ENCODE measurements at places on chromosomes 12 and 14.
A peak's percentile ranks its signal among the peaks of the same experiment; 100 is the strongest.

DNA sequence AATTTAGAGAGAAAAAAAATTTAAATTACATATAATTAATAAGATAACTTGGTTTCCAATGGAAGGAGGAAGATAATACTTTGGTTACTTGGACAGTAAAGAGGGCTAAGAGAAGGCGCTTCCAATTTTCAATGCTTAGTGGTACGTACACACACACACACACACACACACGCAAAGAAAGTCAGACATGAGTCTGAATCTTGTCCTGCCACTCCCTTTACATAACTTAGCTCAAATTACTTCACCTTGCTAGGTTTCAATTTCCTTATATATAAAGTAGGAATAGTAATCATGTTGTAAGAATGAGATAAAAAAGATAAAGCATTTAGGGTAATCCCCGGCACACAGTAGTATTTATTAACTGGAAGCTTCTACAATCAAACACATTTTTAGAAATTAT is 39.7 kb upstream of the VCPKMT start:
- no peak for DNase-seq

- no peak for DNase-seq
Observed at GRCh38 chr12:29054858-29055663, 94.0 kb upstream of the FAR2 start.

DNA sequence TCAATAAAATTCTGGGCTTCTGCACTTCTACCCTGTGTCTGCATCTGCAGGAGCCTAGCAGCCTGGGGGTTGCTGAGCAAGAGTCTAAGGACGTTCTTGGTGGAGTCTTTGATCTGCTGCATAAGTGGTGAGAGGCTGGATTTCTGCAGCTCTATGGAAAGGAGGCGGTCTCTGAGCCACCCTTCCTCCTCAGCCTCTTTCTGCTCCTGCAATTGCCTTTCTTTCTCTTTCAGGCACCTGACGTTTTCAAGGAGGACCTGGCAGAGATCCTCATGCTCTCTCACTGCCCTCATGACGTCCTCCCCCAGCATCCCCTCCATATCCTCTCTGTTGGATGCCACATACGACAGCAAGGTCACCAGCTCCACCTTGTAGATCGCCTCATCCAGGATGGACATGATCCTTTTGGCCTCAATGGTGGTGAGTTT is 13.6 kb upstream of the TPCN1 start:
- DNase-seq: no peak

DNA sequence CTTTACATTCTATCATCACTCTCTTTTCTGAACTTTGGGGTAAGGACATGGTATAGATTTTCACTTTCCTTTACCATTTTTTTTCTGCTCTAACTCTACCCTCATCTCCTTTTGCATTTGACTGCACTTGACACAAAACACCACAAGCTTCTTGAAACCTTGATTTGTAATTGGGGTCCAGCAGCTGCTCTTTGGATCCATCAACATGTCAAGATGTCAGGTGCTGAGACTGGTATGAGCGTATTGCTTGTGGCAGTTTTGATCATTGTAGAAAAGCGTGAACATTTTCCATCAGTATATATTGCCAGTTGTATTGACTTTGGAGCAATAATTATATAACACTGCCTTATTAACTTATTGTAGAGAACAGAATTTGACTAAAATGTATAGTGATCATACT is 838.6 kb downstream of the TRHDE start:
- no peak for DNase-seq

DNA sequence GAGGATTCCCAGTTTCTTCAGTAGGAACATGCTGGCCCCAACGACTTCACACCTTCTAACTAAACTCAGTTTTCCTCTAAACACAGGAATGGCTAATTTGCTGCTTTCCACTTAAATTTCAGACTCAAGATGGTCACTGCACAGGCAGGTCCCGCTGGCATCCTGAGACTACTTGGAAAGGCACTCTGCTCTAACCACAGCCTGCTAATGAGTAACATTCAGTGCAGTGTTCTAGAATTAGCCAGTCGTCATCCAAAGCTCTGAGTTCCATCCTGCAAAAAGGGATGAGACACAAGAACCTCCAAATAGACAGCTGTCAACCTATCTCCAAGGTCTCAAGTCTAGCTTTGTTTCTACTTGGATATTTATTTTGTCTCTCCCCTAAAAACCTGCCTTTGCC is 6.0 kb downstream of the CCDC92 start:
- DNase-seq: no peak

DNA sequence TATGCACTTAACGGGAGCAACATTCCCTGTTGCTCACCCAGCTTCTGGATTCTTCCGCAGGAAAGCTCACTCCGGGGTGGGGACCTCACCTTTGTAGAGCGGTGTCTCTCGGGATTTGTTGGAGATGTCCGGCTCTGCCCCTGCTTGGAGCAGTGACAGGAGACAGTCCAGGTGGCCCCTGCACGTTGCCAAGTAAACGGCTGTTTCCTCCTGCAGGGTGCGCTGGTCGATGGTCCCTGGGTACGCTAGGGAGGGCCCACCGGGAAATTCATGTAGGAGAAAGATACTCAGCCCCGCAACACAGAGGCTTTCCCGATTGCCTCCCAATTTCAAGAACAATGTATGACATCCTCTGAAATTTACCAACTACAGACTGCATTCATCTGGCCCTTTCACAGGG is 23.1 kb downstream of the ASB2 start:
- no peak for DNase-seq

DNA sequence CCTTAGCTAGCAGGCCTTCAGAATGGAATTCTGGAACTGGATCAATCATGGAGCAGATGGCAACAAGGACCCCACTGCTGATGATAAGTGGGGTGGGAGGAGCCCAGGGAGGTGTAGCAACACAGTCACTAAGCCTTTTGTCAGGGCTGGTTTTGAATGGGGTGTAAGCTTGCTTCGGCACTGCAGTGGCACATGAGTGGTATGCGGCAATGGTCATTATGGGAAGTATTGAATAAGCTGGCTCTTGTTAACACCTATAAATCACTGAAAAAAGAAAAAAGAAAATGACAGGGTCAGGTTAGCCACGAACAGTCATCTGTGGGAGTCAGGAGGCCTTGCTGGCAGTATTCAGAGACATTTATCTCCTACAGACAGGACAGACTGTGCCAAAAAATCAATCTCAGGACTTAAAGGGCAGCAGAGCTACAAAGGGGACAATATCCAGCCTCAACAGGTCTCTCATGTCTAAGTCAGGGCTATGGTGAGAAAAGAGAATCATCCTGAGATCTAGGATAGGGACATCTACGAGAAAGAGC is 19.1 kb downstream of the CDKL1 start:
- DNase-seq: no peak

DNA sequence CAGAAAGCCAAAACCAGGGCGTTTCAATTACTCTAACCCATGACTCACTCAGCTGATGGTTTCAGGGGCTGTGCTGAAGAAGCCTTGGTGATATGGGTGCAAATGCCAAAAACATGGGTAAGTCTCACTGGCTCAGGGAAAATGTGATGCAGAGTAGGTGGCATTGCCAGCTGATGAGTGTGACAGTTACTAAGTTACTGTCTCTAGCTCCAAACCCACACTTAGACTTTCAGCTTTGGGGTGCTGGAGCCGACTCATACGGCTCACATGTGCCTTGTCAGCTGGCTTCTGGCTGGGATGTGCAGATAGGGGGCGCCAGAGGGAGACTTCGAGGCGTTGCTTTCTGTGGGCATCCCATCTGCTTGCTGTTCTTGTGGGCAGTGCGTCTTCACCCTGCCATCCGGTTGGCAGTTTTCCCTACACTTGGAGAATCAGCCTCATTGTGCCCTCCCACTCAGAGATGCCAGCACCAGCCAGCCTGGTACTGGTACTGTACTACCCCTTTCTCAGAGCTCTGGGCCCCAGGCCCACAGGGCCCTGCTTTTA is 11.1 kb upstream of the KRT7 start:
- DNase-seq: peak; percentile 90

- DNase-seq: peak; percentile 79
Observed at GRCh38 chr14:90060312-90060964, 1.4 kb upstream of the KCNK13 start.

DNA sequence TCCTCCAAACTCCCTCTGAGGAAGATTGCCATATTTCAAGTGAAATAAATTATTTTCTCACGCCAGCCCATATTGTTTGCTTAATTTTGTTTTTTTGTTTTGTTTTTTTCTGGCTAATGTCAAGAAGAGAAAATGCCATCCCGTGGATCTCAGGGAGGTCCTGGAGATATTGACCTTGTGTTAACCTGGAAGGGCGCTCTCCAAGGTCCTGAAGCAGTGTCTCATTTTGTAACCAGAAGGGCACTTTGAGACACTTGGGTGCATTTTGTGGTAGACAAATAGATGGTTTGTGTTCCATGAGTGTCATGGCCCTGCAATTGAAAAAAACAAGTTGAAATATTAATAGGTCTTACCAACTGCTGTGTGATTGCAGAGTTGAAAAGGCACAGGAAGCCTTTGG is 268.9 kb downstream of the SUDS3 start:
- no peak for DNase-seq

DNA sequence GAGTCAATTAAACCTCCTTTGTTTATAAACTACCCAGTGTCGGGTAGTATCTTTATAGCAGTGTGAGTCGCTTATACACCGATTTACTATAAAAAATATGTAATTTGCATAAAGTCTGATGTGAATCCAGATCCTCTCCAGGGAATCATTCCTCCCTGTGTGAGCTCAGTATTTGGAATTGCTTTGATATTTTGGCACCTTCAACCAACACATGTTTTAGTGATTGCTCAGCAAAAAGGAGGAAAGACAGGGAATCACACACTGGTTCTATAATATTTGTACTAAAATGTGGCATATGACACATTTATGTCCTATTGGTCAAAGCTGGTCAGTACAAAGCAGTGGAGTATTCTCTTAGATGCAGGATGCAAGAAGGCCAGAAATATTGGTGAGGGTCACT is 703.9 kb upstream of the ATXN7L3B start:
- no peak for DNase-seq

- DNase-seq: no peak
Observed at GRCh38 chr14:92863286-92864080, 59.5 kb upstream of the CHGA start.

GRCh38 chr14:103056322-103057027 is 874 bp downstream of the CDC42BPB start:
- no peak for DNase-seq

GRCh38 chr12:89960607-89961394 is 252.2 kb upstream of the ATP2B1 start:
- DNase-seq: no peak

GRCh38 chr14:99003646-99004045 is 268.4 kb downstream of the BCL11B start:
- no peak for DNase-seq

GRCh38 chr12:109609342-109609741 is 35.7 kb downstream of the MVK start:
- no peak for DNase-seq

- no peak for DNase-seq
Observed at GRCh38 chr12:67546746-67547145, 101.8 kb upstream of the DYRK2 start.

- no peak for DNase-seq
Observed at GRCh38 chr12:22172501-22172900, 126.5 kb downstream of the CMAS start.
